ENCODE measurements at places on chromosomes 4 and X.

GRCh38 chr4:88101165-88101564, 57.3 kb downstream of the ABCG2 start:
- no peak for DNase-seq

DNA sequence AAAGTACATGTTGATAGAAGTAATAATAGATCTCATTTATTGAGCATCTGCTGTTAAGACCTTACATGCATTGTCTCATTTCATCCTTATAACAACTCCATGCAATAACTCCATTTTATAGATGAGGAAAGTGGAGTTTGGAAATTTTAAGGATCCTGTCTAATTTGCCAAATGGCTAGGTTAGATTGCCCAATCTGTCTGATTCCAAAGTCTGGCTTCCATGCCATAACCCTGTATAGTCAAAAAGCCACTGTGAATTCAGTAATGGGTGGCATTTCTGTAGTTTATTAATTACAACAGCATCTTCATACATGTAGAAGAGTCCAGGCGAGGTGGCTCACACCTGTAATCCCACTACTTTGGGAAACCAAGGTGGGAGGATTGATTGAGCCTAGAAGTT, 8.8 kb upstream of the ELOVL6 start:
- DNase-seq: no peak

GRCh38 chr4:174388461-174389145, 104.9 kb downstream of the CEP44 start:
- no peak for DNase-seq

- peak; percentile 22 for DNase-seq
These were observed 46.0 kb upstream of the TMPRSS11F start for GRCh38 chr4:68175562-68176155.

DNA sequence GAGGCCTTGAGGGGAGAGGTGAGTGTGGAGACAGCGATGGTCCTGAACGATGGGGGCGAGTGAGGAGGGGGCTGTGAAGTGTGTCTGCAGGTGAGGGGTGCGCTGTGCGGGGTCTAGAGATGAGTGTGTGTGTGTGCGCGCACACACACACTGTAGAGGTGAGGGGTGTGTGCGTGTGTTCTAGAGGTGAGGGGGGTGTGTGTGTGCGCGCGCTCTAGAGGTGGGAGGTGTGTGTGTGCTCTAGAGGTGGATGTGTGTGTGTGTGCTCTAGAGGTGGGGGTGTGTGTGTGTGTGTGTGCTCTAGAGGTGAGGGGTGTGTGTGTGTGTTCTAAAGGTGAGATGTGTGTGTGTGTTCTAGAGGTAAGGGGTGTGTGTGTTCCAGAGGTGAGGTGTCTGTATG, 574 bp downstream of the BST1 start:
- DNase-seq: no peak

DNA sequence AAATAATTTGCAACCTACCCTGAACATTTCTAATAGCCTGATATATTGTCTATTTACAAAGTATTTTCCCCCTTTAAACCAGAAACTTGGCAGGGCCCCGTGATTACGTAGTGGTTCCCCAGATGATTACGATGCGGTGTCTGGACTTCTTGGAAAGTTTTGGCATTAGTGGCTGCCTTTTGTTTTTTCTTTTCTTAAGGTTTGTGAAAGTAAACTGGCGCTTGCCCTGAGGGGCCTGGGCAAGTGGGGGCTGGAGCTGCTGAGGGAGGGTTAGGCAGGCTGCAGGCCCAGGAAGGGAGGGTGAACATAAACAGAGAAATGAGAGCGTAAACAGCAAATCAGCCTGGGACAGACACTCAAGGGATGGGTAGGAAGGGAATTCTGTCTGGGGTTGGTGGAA, 123.6 kb upstream of the MSX1 start:
- DNase-seq: no peak

- no peak for DNase-seq
These were observed 2.4 kb downstream of the TSC22D3 start for GRCh38 chrX:107773206-107773605.

DNA sequence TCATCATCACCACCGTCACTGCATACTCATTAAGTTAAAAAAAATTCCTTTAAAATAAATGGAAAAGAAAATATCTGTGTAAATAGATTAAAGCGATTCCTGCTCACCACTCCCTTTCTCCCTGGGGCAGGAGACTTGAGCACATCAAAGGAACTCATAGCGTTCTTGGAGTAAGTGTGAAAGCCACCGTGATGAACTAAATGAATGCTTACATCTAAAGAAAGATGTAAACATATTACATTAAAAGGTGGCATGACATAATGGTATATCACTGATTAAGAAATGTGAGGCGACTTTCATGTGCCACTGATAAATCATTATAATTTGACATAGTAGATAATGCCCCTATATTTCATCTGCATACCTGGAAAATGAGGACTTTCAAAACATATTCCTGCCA, 92.0 kb downstream of the SNCA start:
- DNase-seq: no peak

DNA sequence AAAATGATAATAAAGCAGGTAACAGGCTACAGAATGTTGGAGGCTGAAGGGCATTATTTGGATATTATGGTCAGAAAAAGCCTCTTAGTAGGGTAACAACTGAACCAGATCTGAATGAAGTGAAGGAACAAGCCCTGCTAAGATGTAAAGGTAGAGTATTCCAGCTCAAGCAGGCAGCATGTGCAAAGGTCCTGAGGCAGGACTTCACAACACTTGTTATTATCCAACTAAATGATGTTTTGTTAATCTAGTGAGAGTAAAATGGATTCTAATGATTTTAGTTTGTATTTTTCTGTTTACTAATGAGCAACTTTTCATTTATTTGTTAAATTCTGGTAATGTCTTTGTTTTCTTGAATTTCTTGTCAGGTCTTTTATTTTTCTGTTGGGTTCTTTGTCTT, 35.7 kb downstream of the RAB33B start:
- no peak for DNase-seq

- DNase-seq: no peak
These were observed 25.2 kb downstream of the FOXR2 start for GRCh38 chrX:55648434-55648833.

DNA sequence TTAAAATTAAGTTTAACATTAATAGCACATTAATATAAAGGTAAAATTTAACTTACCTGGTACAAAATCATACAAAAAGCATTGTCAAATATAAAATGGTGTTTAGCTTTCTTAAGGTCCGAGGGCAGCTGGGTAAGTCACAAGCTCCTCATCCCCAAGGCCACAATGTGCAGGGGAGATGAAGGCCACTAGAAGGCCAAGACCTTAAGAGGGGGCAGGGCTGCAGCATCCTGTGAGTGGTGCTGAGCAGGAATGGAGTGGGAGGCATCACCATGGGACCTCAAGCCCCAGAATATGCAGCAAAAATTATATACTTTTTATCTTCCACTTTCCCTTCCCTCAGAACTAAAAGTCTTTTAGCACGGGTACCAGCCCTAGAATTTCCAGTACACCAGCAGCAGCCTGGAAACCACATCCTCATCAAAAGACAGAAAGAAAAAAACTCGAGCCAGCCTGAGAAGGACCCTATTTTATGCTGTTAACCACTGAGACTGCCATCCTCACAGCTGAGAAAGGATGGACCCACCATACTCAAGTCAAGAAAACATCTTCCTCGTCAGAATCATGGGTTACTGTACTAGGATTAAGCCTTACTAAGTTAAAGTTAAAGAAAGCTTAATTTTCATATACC, 13.0 kb upstream of the RHOXF2 start:
- no peak for DNase-seq

GRCh38 chrX:107829878-107830277, 4.2 kb downstream of the MID2 start:
- DNase-seq: no peak

DNA sequence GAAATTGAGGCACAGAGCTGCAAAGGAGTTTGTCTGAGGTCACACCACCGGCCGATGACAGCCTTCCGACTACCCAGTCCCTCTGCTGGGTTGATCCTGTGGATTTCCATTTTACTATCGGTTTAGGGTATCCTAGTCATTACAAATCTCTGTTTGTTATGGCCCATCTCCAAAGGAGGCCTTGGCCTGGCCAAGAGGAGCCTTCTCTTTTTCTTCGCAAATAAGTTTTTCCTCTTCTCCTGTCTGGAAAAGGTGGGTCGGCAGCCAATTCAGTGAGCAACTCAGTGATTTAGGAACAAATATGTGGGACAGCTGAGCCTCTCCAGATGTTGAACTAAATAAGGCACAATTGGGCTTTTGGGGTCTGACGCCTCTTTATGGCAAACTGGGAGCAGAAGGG, 169.2 kb upstream of the RBPJ start:
- DNase-seq: no peak

- DNase-seq: no peak
These were observed 21.1 kb upstream of the PIGA start for GRCh38 chrX:15356444-15356843.

DNA sequence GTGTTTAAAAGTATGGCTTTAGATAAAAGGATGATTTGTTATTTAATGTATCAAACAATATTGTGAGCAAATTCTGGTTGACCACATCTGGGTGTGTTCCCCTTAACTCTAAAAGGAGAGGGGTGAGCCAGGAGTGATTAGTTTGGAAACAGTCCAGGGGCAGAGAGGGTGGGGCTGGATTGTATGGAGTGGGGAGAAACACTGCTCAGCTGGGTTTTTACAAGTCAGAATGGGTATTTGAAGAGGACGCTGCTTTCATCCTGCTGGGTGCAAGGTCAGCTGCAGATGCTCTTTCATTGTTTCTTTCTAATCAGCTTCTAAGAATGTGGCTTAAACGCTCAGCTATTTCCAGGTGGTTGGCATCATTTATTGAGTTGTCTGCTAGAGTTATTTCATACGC, 82.8 kb upstream of the LIMCH1 start:
- DNase-seq: no peak

GRCh38 chr4:68360231-68360968, 10.5 kb upstream of the YTHDC1 start:
- no peak for DNase-seq

DNA sequence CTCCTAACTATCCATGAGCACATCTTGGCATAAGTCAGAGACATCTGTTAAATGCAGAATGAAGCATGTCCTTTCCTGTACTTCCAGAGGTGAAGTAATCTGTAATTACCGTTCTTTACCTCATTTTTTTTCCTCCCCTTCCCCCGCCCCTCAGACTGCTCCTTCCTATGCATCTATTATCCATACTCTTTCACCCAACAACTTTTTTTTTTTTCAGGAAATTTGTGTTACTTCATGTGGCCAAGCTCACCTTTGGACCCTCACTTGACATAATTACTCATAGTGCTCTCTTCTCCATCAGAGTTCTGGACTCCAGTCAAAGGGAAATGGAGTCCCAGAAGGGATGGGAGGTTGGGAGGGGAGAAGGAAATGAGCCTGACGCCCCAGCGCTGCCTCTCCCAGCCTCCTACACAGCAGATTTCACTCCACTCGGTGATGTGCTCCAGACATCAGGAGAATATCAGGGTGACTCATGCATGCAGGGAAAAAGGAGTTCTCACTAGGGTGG, 568.8 kb downstream of the STIM2 start:
- DNase-seq: no peak

DNA sequence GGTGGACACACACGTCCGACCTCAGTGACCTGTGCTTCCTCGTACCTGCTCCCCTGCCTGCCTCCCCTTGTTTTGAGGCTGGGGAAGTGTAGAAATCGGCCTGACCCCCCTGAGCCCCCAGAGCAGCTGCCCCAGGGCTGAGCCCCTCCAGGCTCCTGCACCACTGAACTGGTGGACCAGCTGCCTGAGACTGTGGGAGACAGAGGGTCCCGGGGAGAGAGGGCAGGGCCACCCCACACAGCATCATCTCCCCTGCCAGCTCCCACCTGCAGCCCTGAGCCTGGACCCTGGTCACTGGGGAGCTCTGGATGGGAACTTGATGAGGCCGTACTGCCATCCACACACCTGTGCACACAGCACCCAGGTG, 15.0 kb upstream of the NAT8L start:
- no peak for DNase-seq

- DNase-seq: no peak
These were observed 109.6 kb downstream of the SH2D1A start for GRCh38 chrX:124455966-124456365.

- no peak for DNase-seq
These were observed 18.7 kb downstream of the NDNF start for GRCh38 chr4:121053601-121054143.

GRCh38 chr4:165326831-165327210, 648 bp upstream of the MSMO1 start:
- no peak for DNase-seq

DNA sequence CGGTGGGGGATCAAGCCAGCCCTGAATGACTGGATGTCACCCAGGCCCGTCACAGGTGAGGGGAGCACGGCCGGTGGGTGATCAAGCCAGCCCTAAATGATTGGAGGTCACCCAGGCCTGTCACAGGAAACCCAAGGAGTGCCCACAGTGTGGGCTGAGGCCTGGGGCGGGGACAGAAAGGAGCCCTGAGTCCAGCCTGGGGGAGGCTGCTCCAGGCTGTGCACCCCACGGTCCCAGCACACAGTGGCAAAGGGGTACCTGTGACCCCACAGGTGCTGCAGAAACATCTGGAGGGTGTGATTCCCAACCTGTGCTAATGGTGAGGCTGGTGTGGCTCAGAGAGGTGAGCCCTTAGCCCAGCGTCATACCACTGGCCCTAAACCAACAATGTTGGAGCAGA, 6.2 kb upstream of the CPLX1 start:
- no peak for DNase-seq

- DNase-seq: no peak
These were observed 192.1 kb downstream of the ADAMTS3 start for GRCh38 chr4:72376901-72377300.

DNA sequence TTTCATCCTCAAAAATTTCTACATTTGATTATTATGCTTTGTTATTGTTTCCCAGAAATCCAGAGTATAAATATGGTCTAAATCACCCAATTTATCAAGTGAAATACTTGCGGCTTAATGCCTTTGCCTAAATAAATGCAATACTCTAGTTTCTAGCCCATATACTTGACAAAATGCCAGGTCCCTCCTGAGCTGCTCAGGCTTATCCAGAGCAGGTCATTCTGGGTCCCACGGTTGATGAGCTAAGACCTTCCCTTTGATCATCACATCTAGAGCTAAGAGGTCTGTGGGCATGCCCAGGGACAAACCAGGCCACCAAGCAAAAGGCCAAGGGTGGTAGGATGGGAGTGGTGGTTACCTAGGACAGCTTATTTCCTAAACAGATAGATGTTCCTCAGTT, 180.1 kb downstream of the SMIM20 start:
- DNase-seq: no peak

- DNase-seq: no peak
These were observed 186.1 kb upstream of the LNX1 start for GRCh38 chr4:53777244-53777984.

- no peak for DNase-seq
These were observed 174.0 kb downstream of the GLUD2 start for GRCh38 chrX:121221322-121221977.

DNA sequence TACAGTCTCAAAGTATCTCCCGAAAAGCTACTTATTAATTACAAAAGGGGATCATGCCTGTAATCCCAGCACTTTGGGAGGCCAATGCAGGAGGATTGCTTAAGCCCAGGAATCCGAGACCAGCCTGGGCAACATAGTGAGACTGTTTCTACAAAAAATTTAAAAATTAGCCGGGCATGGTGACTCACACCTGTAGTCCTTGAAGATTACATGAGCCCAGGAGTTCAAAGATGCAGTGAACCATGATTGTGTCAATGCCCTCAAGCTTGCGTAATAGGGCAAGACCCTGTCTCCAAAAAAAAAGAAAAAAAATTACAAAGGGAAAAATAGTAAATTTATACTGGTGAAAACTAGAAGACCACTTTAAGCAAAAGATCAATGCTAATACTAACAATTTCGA, 3.3 kb upstream of the PORCN start:
- DNase-seq: no peak

GRCh38 chr4:46390355-46391058, 579 bp upstream of the GABRA2 start:
- no peak for DNase-seq

All from stimulated activated CD4-positive, alpha-beta T cell treated with anti-CD3 and anti-CD28 coated beads, Interleukin-12 subunit alpha, Interleukin-12 subunit beta, amount 100 ng/mL, for 24 hours (primary cell).